ENCODE measurements at places on chromosomes 7 and 10. TPM values are rescaled to one million over a fixed set of nuclear protein-coding genes. Genes with fewer than 3 reads are reported as not detected.
A peak's percentile ranks its signal among the peaks of the same experiment; 100 is the strongest.

Gene FRA10AC1
- 34.3 TPM for polyA plus RNA-seq

DNA sequence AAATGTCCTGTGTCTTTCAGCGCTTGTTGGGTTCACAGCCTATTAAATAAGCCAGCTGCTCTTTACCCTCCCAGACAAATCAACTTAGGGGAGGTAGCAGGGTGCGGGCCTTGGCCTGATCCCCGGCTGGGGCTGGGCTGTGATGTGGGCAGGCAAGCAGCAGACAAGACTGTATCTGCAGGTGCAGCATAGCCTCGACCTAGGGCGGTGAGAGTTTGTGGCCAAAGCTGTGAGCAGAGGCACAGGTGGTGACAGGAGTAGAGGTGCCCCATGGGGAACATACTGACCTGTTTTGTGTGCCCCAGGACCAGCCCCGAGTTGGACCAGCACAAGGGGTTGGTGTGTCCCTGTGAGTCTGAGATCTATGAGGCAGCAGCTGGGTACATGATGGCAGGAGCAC is 885.4 kb downstream of the ZNF37A start:
- H3K4me3 ChIP-seq, result no peak overlapping the region
- no peaks in the 10 kb centered on the region for H3K4me1 ChIP-seq
- H3K36me3 ChIP-seq, result no peaks in the 10 kb centered on the region
- H3K27me3 ChIP-seq, result no peaks in the 10 kb centered on the region

GRCh38 chr7:134874407-134874806 is 95.0 kb downstream of the CALD1 start:
- no peak for DNase-seq
- no peaks in the 10 kb centered on the region for H3K27me3 ChIP-seq
- no peaks in the 10 kb centered on the region for H3K36me3 ChIP-seq
- H3K27ac ChIP-seq, result no peak overlapping the region
- H3K4me1 ChIP-seq, result peaks cover 9% of the 10 kb centered on the region
- H3K4me3 ChIP-seq, result no peak overlapping the region

DNA sequence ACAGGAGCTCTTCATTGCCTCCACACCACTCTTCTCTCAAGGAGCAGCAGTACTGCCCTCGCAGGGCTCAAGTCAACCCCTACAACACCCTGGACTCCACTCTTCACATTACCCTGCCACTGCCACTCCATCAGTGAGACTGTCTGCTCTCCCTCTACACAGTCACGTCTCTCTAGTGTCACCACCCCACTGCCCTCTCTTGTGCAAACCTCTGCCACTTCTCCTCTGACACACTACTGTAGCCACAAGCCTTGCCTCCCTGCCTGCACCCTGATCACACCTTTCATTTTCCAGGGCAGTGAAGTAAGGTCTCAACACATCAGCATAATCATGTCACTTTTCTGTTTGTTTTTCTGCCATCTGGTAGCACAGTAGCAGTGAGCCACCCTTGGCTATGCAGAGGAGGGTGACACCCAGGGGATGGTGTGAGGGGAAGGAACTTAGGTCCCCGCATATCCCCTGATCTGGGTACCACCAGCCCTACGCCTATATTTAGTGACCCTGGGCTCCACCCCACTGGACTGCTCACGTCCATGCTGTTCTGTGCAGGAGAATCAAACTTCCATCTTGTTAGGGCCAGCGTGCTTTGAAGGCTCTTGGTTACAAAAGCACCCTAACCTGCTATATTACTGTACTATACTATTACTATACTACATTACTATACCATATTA is 1.6 kb downstream of the C10orf143 start:
- H3K4me1 ChIP-seq, result peaks cover 18% of the 10 kb centered on the region
- H3K27ac ChIP-seq, result no peak overlapping the region
- no peaks in the 10 kb centered on the region for H3K27me3 ChIP-seq
- H3K36me3 ChIP-seq, result no peaks in the 10 kb centered on the region
- peak overlapping the region; percentile 98 for H3K4me3 ChIP-seq

DNA sequence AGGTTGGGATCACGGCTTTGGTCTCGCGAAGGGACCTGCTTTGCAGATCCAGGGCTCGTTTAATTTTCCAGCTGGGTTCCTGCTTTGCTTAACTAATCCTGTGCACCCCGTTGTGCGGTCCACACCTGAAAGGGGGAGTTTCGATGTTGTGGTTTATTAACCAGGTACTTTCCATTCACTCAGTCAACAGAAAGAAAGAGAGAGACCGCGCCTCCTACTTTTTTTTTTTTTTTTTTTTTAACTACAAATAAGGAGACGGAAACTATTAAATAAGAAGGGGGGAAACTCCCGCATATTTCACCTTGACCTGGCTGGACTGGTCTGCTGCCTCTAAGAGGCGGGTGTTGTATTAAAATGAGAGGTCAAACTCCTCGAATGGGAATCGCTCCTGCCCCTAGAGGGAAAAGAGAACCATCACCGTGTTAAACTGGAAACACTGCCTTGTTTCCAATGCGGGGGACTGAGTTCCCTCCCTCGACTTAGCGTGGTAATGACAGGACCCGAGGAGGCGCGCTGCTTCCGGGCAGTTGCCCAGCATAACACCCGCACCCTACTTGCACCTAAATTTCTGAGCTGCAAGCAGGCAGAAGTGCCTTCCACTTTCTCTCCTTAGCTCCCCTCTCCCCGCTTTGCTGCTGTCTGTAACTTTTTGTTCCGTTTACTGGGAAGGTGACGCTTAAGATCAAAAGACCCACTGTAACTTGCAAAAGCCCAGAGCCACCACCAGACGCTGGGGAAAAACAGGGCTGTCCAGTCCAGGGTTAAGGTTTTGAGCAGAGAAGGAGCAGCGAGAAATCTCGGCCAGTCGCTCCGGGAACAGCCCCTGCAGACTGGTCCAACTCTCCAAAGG is 1.1 kb upstream of the ITGB8 start:
- H3K36me3 ChIP-seq, result no peaks in the 10 kb centered on the region
- peak overlapping the region; percentile 87 for H3K4me3 ChIP-seq
- H3K27ac ChIP-seq, result no peak overlapping the region
- peak; percentile 90 for DNase-seq
- peaks cover 9% of the 10 kb centered on the region for H3K4me1 ChIP-seq

DNA sequence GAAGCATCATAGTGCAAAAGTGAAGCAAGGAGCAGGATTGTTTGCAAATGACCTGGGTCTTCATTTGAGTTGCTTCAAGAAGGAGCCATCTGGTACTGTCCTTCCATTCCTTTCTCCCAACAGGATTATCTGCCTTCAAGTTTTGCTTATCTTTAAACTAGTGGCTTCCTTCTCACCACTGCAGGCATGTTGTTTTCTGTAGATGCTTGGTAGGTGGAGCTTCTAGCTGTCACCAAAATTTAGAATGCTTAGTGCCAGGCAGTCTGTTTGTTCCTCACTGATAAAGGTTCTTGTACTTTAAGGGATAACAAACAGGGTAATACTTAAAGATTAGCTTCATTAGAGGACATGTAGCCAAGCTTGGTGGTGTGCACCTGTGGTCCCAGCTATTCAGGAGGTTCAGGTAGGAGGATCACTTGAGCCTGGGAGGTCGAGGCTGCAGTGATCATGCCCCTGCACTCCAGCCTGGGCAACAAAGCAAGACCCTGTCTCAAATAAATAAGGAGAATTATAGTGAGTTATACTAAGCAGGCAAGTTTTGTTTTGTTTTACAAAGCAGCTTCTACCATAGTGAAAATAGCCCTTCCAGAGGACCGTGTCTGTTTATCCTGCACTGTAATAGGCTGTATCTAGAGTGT is 5.7 kb downstream of the ARL5B start:
- peak overlapping the region; percentile 88 for H3K27ac ChIP-seq
- 0 out of 2 replicates have a peak overlapping the region, but pooled peaks have one; percentile 37 for H3K4me3 ChIP-seq
- peaks cover 42% of the 10 kb centered on the region for H3K4me1 ChIP-seq
- H3K36me3 ChIP-seq, result peaks cover 3% of the 10 kb centered on the region

GRCh38 chr10:132810141-132810806 is 24.3 kb upstream of the NKX6-2 start:
- no peak for DNase-seq
- no peaks in the 10 kb centered on the region for H3K36me3 ChIP-seq
- H3K4me1 ChIP-seq, result no peaks in the 10 kb centered on the region
- no peaks in the 10 kb centered on the region for H3K27me3 ChIP-seq
- no peak overlapping the region for H3K4me3 ChIP-seq

Gene AKR1C8
- polyA plus RNA-seq, result not detected

Gene SPDYE5
- polyA plus RNA-seq, result 1.8 TPM

Gene CRPPA
- 0.73 TPM for polyA plus RNA-seq

DNA sequence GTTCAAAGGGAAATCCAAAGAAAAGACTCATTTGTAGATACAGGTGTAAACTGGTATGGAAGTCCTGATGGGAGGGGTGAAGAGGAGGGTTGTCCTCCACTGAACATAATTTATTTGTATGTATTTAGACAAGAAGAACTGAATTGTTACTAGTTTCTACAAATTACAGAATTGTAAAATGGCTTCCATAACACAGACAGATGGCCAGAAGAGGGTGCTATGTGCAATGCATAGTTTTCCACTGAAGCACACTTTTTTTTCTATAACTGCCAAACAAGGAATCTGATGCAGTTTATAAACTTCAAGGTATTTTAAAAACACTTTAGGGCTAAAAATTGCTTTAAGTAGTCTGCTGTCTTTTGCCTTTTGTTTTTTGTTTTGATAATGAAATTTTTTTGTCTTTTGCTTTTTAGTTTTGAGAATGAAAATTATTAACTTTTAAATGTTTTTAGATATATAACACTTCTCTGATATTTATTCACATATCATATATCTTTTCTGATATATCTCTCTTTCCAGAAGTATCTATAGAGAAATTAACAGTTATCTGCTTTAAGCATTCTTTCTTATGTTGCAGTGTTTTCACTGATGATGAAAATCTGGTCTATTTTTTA is 58.5 kb downstream of the PHYHIPL start:
- H3K4me1 ChIP-seq, result no peaks in the 10 kb centered on the region
- no peak overlapping the region for H3K4me3 ChIP-seq
- DNase-seq, result peak; percentile 54
- H3K27me3 ChIP-seq, result no peaks in the 10 kb centered on the region

Gene LMOD2
- polyA plus RNA-seq, result not detected

Gene GNAT3
- polyA plus RNA-seq, result not detected

DNA sequence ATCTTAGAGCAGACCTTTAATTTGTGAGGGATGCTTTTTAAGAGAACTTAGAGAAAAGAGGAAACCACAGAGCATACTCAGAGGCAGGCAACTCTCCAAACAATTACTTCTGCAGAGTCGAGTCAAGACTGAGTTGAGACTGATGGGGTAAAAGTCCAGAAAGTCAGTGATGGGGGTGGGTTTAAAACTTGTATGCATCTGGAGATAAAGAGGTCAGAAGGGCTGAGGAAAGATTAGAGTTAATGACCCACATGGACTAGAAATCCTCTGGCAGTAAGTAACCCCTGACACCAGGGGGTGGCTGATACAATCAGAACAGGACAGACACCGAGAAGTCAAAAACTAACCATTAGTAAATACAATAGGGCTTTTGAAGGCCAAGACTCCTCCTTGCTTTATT is 42.4 kb upstream of the SEPTIN7 start:
- peak; percentile 48 for DNase-seq
- no peak overlapping the region for H3K4me3 ChIP-seq
- no peaks in the 10 kb centered on the region for H3K27me3 ChIP-seq
- no peaks in the 10 kb centered on the region for H3K36me3 ChIP-seq

Gene CALHM1
- 0.11 TPM for polyA plus RNA-seq

GRCh38 chr7:65339257-65339656 is 34.4 kb upstream of the ZNF92 start:
- DNase-seq, result no peak
- no peaks in the 10 kb centered on the region for H3K36me3 ChIP-seq
- H3K4me3 ChIP-seq, result no peak overlapping the region
- H3K27me3 ChIP-seq, result no peaks in the 10 kb centered on the region
- H3K27ac ChIP-seq, result no peak overlapping the region

DNA sequence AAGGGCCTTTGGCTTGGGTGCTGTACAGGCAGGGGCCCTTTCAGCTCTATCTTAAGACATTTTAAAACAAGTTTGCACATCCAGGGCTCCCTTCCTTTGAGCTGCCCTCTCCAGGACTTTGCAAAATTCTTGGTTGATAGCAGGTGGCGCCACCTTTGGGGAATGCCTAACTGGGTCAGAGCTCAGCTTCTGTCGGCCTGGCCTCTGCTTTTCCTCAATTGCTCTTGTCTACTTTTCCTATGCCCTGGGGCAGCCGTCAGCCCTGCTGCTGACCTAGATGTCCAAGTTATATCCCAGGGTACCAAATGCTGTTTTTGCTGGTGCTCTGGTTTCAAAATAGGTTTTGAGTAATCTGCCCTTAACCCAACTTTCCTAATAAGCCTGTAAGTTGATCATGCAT is 65.8 kb downstream of the APBB1IP start:
- no peak overlapping the region for H3K4me3 ChIP-seq
- peak; percentile 66 for DNase-seq
- H3K27ac ChIP-seq, result no peak overlapping the region
- no peaks in the 10 kb centered on the region for H3K27me3 ChIP-seq
- H3K4me1 ChIP-seq, result no peaks in the 10 kb centered on the region

GRCh38 chr7:127943541-127944521 is 87.4 kb downstream of the LRRC4 start:
- H3K4me1 ChIP-seq, result peaks cover 30% of the 10 kb centered on the region
- DNase-seq, result no peak
- 0 out of 2 replicates have a peak, but pooled peaks cover 4% of the 10 kb centered on the region for H3K36me3 ChIP-seq
- H3K27ac ChIP-seq, result no peak overlapping the region

DNA sequence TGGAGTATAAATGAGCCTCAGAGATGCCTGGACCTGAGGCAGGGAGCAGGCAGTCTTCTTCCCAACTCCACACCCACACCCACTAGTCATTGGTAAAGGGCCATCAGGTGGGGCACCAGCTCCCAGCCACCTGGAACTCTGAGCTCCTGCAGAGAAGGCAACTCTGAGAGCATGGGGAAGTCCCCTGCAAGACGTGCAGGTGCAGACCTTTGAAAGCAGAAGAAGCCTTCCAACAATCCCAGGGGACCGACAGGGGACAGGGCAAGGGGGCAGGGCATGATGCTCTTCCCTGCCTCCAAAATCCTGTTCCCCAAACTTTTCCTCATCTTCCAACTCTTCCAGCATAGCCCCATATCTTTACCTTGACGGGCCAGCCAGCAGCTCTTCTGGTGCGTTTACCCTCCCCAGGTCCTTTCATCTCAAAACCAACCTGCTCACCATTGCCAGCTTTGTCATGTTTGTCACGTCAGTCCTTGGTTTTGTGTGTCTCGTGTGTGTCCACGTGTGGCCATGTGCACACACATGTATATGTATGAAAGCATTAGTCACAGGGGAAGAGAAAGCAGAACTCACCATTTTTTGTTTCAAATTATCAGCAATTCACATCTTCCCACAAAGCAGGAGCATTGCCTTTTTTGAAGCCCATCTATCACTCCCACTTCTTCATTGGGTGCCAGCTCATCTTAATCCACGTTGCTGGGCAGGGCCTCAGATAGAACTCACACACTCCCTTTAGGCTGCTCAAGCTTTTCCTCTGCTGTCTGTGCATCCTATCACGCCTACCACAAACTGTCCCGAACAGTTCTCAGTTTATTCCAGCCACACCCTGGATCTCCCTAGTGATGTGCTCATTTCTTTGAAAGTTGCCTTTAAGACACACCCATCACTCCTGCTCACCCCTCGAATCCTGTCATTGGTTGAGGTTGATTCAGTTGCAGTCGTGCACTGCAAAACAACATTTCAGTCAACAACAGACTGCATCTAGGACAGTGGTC is 41.0 kb upstream of the AMPH start:
- DNase-seq, result no peak
- H3K27ac ChIP-seq, result no peak overlapping the region
- no peak overlapping the region for H3K4me3 ChIP-seq
- H3K4me1 ChIP-seq, result no peaks in the 10 kb centered on the region

GRCh38 chr7:106166651-106167342 is 54.7 kb upstream of the SYPL1 start:
- H3K4me1 ChIP-seq, result no peaks in the 10 kb centered on the region
- H3K4me3 ChIP-seq, result no peak overlapping the region
- DNase-seq, result peak; percentile 88

Gene NPSR1
- not detected for polyA plus RNA-seq

Gene PON1
- polyA plus RNA-seq, result 2.1 TPM

Measured in GM23338 (cell line).